ENCODE measurements at places on chromosomes 2 and 18. TPM values are rescaled to one million over a fixed set of nuclear protein-coding genes. Genes with fewer than 3 reads are reported as not detected.
A peak's percentile ranks its signal among the peaks of the same experiment; 100 is the strongest.

DNA sequence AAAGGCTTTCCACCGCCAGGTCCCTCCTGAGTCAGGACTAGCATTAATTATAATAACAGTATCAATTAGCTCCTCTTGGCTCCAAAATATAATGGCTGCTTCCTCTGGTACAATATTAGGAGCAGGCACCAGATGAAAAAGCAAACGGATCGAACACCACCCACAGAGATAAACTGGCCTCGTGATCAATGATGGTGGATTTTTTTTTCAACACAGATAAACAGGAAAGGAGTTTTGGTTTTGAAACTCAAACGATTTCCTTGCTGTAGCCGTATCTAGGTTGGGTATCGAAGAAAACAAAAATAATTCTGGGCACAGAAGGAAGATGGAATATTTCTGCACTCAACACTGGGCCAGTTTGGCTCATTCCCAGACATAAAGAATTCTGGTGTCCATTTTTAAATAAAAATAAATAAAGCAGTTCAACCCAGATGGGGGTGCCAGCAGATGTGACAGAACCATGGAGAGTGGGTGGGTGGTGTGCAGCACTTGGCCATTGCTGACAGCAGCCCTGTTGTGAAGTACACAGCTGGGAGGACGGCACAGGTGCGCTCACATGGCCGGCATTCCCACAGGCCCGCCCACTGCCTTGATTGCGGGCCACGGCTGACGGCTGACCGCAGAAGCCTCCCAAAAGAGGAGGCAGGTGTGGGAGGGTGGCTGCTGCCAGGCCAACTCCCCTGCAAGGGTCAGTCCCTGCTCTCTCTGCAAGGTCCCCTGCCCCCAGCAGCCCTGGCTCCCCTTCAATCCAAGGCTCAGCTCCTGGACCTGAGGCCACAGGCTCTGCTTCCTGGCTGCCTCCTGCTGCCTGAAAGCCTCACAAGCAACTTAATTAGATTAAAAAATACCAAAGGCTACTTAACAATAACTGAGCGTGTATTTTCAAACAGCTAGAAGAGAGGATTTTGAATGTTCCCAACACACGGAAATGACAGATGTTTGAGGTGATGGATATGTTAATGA lies 351.9 kb upstream of the ID2 start:
- no peak overlapping the region for H3K27ac ChIP-seq
- no peak for DNase-seq
- no peaks in the 10 kb centered on the region for H3K27me3 ChIP-seq
- no peak overlapping the region for H3K4me3 ChIP-seq
- no peaks in the 10 kb centered on the region for H3K36me3 ChIP-seq

The DSG1 gene
- total RNA-seq = 2.6 TPM

DNA sequence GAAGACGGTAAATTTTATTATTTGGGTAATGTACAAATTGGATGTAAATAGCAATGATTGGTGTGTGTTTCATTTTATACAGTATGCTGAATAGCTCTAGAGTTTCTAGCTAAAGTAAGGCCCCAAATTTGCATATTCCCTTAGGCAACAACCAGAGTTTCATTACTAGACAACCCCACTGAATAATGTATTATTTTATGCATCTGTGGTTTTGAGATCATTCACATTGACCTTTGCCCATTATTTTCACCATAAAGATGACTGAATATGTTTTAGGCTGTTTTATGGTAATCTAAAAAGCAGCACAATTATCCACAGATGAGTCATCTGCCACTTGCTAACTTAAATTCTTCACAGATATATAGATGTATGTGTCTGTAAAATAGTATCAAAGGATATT lies 44.5 kb upstream of the C2orf74 start:
- no peak overlapping the region for H3K27ac ChIP-seq
- no peak overlapping the region for H3K4me3 ChIP-seq
- DNase-seq = no peak
- H3K27me3 ChIP-seq = no peaks in the 10 kb centered on the region
- no peaks in the 10 kb centered on the region for H3K4me1 ChIP-seq

DNA sequence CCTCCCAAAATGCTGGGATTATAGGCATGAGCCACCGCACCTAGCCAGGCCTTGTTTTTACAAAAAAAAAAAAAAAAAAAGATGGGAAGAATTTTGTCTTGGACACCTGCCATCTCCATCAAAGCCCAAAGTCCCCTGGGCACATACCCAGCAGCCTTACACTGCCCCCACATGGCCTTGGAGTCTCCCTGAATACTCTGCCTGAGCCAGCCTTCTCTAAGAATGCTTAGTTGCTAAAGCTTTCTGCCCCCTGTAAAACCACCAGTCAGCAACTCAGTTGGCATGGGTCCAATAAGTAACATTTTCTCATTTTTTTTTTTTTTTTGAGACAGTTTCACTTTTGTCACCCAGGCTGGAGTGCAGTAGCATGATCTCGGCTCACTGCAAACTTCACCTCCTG lies 40.6 kb downstream of the SPC25 start:
- H3K27me3 ChIP-seq = no peaks in the 10 kb centered on the region
- DNase-seq = no peak
- no peaks in the 10 kb centered on the region for H3K36me3 ChIP-seq
- H3K27ac ChIP-seq = no peak overlapping the region
- H3K4me1 ChIP-seq = no peaks in the 10 kb centered on the region
- no peak overlapping the region for H3K4me3 ChIP-seq

The BCL11A gene
- 13.5 TPM for total RNA-seq

GRCh38 chr2:182081602-182082260 lies 96.1 kb downstream of the PPP1R1C start:
- H3K36me3 ChIP-seq = no peaks in the 10 kb centered on the region
- H3K4me3 ChIP-seq = no peak overlapping the region
- no peak for DNase-seq
- H3K27me3 ChIP-seq = no peaks in the 10 kb centered on the region

The RND3 gene
- 105 TPM for total RNA-seq

- H3K4me1 ChIP-seq = no peaks in the 10 kb centered on the region
- no peak for DNase-seq
- H3K4me3 ChIP-seq = no peak overlapping the region
Observed at GRCh38 chr18:72273025-72273424, 271.1 kb downstream of the CBLN2 start.

GRCh38 chr2:88942798-88943197 lies 251.3 kb downstream of the RPIA start:
- no peaks in the 10 kb centered on the region for H3K4me1 ChIP-seq
- no peak for DNase-seq
- H3K36me3 ChIP-seq = no peaks in the 10 kb centered on the region
- H3K27me3 ChIP-seq = no peaks in the 10 kb centered on the region
- H3K4me3 ChIP-seq = no peak overlapping the region

The IL1RN gene
- 3.8 TPM for total RNA-seq

GRCh38 chr2:113212245-113213060 lies 38.7 kb downstream of the PSD4 start:
- peak overlapping the region; percentile 56 for H3K27ac ChIP-seq
- no peaks in the 10 kb centered on the region for H3K27me3 ChIP-seq
- no peaks in the 10 kb centered on the region for H3K36me3 ChIP-seq
- DNase-seq = no peak
- H3K4me3 ChIP-seq = peak overlapping the region; percentile 44
- H3K4me1 ChIP-seq = peaks cover 3% of the 10 kb centered on the region

The VIL1 gene
- not detected for total RNA-seq

GRCh38 chr2:15178946-15179345 lies 382.2 kb downstream of the NBAS start:
- no peak overlapping the region for H3K4me3 ChIP-seq
- H3K4me1 ChIP-seq = no peaks in the 10 kb centered on the region
- H3K36me3 ChIP-seq = no peaks in the 10 kb centered on the region
- no peaks in the 10 kb centered on the region for H3K27me3 ChIP-seq

DNA sequence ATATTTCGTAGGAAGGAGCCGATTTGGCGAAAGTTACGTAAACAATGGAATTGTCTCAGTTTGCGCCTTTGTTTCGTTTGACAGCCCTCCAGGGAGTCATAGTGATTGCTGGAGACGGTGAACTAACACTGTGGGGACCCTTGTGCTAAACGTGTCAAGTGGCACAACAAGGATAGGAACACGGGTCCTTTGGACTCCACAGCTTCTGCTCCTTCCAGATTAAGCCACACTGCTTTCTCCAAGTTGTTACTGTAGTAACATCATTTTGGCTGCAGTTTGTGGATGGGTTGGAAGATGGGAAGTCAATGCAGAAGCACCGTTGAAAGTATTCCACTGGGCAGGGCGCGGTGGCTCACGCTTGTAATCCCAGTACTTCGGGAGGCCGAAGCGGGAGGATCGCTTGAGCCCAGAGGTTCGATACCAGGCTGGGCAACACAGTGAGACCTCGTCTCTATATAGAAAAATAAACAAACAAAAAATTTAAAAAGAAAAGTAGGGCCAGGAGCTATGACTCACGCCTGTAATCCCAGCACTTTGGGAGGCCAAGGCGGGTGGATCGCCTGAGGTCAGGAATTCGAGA lies 636 bp upstream of the IMMT start:
- DNase-seq = no peak
- peak overlapping the region; percentile 98 for H3K27ac ChIP-seq
- H3K4me1 ChIP-seq = peaks cover 8% of the 10 kb centered on the region
- peak overlapping the region; percentile 93 for H3K4me3 ChIP-seq

The NCKAP5 gene
- total RNA-seq = 1.1 TPM

The FLACC1 gene
- total RNA-seq = 1.2 TPM

- no peaks in the 10 kb centered on the region for H3K36me3 ChIP-seq
- H3K27me3 ChIP-seq = no peaks in the 10 kb centered on the region
- DNase-seq = no peak
- H3K27ac ChIP-seq = peak overlapping the region; percentile 48
- no peak overlapping the region for H3K4me3 ChIP-seq
Observed at GRCh38 chr18:474416-474815, 26.1 kb downstream of the COLEC12 start.

- no peak for DNase-seq
- H3K27ac ChIP-seq = no peak within 1 kb of the TSS
- H3K4me3 ChIP-seq = no peak within 1 kb of the TSS
- no peaks in the 10 kb centered on the region for H3K36me3 ChIP-seq
- H3K27me3 ChIP-seq = no peaks in the 10 kb centered on the region
- H3K4me1 ChIP-seq = no peaks in the 10 kb centered on the region
Observed at GRCh38 chr2:42764096-42764495, at the start of gene OXER1. Gene OXER1 (minus strand): TSS chr2:42764135. CDS start chr2:42764062, 73 bp downstream.

The LCLAT1 gene
- 8.0 TPM for total RNA-seq

DNA sequence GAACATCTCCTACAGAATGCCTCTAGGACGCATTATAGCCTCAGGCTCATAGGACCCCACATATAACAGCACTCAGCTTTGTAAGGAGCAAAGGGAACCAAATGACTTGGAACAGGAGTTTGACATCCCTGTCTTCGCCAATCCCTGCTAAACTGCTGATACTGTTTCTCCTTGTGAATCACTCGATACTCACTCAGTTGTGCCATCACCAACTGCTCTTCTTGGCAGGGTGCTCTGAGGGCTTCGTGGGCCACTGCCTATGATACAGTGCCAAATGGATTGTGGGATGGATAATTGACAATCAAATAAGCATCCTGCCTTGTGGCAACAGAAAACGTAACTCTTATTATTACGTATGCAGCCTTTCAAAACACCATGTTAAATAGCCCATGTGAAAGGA lies 396.3 kb downstream of the RIT2 start:
- H3K4me3 ChIP-seq = no peak overlapping the region
- H3K4me1 ChIP-seq = no peaks in the 10 kb centered on the region
- no peaks in the 10 kb centered on the region for H3K36me3 ChIP-seq
- DNase-seq = no peak
- H3K27me3 ChIP-seq = no peaks in the 10 kb centered on the region

The CD302 gene
- 141 TPM for total RNA-seq

DNA sequence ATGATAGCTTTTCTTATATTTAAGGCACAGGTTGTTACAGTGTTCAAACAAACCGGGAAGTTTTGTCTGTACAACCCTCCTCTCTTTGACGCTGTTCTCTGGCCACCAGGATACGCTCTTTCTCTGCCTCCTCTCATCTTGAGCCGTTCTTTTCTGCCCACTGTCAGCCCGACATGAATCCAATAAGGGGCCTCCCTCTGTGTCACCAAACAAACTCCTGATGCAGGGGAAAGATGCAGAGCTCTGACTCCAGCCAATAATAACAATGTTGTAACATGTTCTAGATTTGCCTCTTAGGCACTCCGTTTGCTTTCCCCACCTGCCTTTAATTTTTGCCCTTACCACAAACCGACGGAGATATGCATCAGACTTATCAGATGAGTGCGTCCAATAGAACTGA lies 449.3 kb downstream of the SLC4A3 start:
- peak overlapping the region; percentile 88 for H3K27ac ChIP-seq
- no peaks in the 10 kb centered on the region for H3K36me3 ChIP-seq
- H3K4me1 ChIP-seq = peaks cover 8% of the 10 kb centered on the region

DNA sequence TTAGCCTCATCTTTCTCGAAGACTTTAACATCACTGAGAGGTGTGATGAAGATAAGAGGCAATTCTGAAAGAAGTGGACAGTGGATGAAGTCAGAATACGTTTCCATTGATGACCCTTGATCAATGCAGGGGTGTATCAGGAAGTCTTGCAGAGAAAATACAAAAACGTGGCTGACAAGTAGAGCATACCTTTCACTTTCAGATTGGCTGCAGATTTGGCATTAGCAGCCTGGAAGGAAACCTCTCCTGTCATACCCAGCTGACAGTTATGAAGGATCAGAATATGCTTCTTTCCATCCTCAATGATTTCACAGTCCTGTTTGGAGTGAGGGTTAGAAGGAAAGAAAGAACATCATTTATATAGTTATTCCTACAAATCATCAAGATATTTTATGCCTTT lies 152.5 kb downstream of the PLEKHA3 start:
- DNase-seq = no peak
- no peak overlapping the region for H3K27ac ChIP-seq
- H3K4me3 ChIP-seq = no peak overlapping the region
- no peaks in the 10 kb centered on the region for H3K36me3 ChIP-seq
- no peaks in the 10 kb centered on the region for H3K4me1 ChIP-seq

DNA sequence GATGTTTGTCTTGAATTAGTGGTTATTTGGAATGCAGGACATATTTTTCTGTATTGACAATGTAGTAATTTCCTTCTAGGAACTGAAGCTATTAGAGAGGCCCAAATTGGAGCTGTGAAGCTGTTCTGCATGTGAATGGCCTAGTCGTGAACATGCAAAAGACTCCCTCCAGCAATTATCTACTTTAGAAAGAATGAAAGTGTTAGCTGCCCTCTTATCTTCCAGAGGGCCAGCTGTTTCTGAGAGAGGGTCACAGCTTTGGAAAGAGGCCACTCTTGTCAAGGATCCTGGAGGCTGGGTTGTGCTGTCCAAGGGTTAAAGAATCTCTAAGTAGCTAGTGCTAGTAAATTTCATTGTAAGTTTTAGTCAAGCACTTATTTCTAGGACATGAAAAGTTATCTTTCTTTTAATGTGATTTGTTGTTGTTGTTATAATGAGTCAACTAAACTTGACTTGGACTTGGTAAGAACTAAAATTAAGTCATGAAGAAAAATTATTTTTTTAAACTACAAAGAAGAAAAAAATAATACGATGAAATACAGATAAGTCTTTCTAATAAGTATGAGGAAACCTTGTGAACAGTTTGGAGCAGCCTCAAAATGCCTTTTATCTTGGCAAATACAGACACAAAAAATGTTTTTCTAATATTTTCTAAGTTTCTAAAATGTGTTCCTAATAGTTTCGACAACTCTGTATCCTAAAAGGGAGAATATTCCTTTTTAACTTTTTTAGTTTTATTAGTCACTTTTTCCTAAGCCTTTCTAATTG lies 36.8 kb downstream of the DPP4 start:
- peak overlapping the region; percentile 27 for H3K27ac ChIP-seq
- H3K36me3 ChIP-seq = no peaks in the 10 kb centered on the region
- H3K4me3 ChIP-seq = no peak overlapping the region
- H3K4me1 ChIP-seq = no peaks in the 10 kb centered on the region
- no peaks in the 10 kb centered on the region for H3K27me3 ChIP-seq
